ENCODE measurements at places on chromosomes 5 and 9.

DNA sequence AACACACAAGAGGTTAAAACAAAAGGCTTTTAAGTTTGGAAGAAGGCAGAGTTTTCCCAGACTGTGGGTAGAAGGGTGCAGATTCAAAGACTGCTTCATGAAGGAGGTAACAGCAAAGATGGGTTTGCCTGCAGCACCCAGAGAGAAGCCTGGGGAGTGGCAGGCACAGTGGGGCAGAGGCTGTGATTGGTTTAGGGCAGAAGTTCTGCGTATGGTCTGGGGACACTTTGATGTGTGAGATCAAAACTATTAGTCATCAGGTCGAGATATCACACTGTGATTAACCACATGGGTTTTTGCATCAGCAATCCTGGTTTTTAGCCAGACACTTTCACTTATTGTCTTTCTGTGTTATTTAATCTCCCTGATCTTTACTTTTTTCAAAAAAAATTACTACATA, 188.8 kb upstream of the GLRA1 start:
- DNase-seq, result peak; percentile 65

GRCh38 chr9:134221273-134222017, 57.1 kb upstream of the RNU6ATAC start:
- DNase-seq, result no peak

DNA sequence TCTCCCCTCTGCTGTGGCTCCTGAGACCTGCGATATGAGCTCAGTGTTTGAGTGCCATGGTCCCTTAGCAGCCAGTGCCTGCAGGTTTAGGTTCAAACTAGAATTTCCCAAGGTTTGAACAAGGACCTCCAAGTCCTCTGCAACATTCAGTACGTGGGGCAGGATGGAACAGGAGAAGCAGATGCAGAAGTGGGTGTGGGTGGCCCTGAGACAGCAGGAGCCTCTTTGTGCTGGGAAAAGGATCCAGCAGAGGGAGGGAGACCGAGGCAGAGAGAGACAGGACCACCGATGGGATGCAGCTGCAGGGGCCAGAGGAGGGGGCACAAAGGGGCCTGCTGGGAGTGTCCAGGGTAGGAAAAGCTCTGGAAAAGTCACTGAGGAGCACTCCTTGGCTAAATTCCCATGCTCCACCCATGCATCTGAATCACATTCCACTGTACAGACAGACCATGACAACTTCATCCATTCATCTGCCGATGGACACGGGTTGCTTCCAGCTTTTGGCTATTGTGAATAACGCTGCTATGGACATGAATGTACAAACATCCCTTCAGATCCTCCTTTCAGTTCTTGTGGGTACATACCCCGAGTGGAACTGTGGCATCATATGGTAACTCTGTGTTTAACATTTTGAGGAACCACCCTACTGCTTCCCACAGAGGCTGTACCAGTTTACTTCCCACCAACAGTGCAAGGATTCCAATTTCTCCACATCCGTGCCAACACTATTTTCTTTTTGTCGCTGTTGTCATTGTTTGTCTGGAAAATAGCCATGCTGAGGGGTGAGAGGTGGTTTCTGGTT, 26.7 kb upstream of the SUSD3 start:
- no peak for DNase-seq

DNA sequence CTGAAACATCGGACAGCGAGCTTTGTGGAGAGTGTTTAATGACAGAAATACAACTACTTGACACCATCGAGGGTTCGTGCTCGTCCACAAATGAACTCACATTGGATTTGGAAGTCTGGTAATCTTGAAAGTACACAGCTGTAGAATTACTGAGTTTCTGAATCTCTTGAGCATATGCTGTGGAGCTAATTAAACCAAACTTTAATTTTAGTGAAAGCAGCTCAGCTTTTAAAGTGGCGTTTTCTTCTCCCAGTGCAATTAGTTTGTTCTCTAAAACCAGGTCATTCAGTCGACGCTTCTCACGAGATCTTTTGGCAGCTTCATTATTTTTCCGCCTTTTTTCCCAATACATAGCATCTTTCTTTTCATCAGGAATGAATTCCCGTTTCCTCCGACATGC, 13.5 kb downstream of the NFIL3 start:
- no peak for DNase-seq

- no peak for DNase-seq
Observed at GRCh38 chr5:136516637-136517036, 151.3 kb upstream of the TRPC7 start.

DNA sequence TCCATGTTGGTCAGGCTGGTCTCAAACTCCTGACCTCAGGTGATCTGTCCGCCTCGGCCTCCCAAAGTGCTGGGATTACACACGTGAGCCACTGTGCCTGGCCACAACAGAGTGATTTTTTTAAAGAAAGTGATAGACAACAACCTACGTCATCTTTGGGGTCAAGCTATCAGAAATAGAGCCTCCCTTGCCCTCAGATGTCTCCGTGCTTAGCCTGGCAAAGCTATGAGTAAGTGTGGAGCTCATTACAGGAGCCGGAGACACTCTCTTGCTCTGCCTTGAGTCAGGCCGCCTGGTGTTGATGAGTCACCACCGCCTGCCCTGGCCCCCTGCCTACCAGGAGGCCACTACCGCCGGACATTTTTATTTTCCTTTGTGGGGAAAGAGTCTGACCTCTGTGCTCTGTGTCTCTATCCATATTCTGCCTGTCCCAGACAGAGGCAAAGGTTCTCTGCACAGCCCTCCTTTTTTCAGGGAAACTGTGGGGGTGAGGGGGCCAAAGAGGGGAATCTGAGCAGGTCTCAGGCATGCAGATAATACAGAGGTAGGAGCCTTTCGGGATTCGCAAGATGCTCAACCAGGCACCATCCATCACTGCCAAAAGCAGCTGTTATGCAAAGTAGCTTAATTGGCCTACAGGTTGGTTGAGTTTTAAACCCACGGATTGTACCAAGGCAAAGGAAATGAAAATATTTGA, 123.7 kb upstream of the CPEB4 start:
- DNase-seq, result no peak

DNA sequence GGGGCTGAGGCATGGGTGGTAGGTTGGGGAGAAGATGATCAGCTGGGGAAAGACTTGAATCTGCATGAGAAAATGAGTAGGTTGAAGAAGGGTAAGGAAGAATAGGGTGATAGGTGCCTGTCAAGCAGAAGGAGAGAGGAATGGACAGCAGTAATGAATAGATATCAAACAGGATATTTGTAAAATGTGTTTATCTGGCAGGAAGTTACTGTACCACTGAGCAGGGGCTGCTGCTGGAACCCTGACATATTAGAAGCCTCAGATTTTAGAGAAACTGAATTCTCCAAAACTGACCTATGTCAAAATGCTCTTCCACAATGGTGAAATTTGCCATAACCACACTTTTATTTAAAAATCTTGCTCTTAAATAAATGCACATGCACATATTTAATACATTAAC, 41.0 kb downstream of the CCDC192 start:
- no peak for DNase-seq

DNA sequence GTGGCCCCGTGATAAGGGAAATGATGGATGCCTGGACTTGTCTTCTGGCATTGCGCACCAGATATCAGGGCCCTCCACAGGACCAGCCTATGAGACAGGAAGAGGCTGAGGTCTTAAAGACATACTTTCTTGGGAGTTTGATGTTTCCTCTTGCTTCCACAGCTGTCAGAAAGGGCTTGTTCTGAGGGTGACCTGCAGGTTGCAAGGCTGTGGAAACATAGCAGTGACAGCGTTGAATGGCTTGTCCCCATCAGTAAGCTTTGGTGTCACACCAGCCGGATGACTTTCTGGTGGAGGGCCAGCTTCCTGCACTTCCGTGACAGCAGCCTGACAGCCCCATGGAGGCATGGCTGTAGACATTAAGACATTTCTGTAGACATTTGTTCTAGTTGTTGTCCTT, 143.2 kb downstream of the C9orf152 start:
- no peak for DNase-seq

DNA sequence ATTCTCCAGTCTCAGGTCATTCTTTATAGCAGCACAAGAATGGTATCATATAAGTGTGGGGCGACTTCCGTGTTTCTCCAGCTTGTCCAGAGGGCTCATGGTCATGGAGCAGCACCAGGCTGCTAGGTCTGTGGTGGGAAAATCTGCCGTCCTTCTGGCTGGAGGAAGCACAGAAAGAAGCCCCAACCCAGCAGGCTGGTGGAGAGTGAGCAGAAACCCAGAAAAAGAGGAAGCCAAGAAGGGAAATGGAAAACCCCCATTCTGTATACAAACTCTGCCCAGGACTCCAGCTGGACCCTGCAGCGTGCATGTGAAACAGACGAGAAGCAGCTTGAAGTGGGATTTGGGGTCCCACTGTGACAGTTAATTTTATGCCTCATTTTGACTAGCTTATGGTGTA, 34.3 kb upstream of the OLFM1 start:
- no peak for DNase-seq

- DNase-seq, result no peak
Observed at GRCh38 chr5:6770826-6771607, 57.8 kb downstream of the TENT4A start.

- DNase-seq, result no peak
Observed at GRCh38 chr5:88897748-88898147, 14.8 kb upstream of the MEF2C start.

DNA sequence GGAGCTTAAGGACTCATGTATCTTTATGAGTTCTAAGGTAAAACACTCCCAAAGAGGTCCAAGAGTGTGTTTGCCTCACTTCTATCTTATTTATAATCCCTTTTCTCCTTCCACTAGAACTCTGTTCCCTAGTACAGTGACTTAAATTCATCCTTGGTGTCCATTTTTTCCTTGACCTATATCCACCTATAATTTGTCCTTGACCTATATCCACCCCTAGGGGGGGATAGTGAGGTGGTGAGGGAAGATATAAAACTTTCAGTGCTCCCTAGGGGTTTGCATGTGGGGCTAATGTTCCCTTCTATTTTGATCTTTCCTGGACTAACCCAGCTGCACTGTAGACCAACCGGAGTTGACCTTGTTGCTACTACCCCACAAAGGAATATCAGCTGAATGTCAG, 83.5 kb upstream of the GNAQ start:
- DNase-seq, result peak; percentile 42

DNA sequence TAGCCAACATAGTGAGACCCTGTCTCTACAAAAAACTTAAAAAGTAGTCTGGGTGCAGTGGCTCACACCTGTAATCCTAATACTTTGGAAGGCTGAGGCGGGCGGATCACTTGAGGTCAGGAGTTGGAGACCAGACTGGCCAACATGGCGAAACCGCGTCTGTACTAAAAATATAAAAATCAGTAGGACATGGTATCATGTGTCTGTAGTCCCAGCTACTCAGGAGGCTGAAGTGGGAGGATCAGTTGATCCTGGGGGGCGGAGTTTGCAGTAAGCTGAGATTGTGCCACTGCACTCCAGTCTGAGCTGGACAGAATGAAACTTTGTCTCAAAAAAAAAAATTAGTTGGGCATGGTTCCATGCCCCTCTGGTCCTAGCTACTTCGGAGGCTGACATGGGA, 57.9 kb upstream of the MIER3 start:
- DNase-seq, result no peak

DNA sequence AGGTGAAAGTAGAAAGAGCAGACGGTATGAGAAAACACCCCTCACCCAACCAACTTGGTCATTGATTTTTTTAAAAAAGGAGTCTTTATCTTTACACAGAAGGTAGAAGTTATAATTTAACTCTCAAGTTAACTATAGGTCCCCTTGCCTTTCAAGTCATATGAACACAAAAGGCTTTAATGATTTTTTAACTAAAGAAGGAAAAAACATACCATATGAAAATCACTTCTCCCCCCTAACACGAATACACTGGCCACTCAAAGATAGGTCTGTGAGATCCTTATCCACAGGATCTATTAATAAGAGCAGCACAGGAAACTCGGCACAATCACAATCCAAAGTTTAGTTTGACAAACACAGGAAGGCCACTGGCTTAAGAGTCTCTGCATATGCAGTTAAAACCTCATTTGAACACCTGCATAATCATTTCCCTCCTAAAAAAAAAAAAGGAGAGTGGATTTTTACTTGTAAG, 138.0 kb downstream of the ENC1 start:
- DNase-seq, result no peak

GRCh38 chr5:86038566-86038965, 579.2 kb upstream of the COX7C start:
- DNase-seq, result no peak

DNA sequence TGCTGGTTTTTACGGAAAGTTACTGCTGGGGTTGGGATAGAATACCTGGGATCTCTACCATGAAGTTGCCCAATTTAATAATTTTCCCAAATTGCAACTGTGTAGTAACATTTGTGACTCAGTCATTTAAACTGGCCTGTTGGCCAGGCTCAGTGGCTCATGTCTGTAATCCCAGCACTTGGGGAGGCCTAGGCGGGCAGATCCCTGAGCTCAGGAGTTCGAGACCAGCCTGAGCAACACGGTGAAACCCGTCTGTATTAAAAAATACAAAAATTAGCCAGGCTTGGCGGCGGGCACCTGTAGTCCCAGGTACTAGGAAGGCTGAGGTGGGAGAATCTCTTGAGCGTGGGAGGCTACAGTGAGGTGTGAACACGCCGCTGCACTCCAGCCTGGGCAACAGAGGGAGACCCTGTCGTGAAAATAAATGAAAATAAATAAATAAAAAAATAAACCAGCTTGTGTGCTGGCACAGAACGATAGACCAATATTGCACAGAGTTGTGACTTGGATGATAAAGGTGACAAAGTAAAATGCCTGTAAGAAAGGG, 160.7 kb upstream of the ZNF608 start:
- no peak for DNase-seq

DNA sequence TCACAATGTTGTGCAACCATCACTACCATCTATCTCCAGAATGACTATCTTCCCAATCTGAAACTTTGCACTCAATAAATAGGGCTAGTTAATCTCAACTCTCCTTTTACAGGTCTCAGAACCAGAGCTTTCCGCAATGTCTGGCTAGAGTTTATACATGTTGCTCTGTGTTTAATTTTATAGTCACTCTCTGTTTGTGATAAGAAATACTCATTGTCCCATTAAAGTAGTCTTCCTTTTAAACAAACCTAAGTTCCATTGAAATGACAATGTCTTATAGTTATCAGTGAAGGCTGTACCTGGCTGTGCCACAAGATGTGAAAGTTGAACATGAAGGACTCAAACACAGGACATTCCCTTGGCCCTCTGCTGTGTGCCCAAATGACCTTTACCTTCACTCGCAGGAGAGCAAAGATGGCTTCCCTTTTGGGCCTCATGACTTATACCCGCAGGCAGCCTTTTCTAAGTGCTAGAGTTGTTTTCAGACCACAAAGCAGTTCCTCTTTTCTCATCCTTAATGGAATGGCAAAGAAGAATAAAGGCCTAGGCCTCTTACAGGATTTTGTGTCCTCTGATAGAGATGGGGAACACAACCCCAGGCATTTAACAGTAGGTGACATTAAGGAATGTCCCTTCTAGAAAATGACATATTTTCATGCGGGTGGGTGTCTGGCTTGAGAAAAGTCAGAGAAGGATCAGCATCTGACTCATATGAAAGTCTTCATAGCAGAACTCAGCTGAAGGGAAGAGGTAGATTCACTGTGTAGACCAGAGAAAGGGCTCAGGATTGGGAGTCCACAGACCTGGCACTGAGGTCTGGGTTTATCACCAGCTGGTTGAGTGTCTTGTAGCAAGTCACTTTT, 69.6 kb upstream of the ATP10B start:
- no peak for DNase-seq

GRCh38 chr5:157730900-157731271, 334 bp upstream of the THG1L start:
- no peak for DNase-seq

GRCh38 chr5:149125386-149125891, 15.9 kb upstream of the ABLIM3 start:
- DNase-seq, result no peak

- DNase-seq, result no peak
Observed at GRCh38 chr9:83280790-83281189, 217.8 kb upstream of the RASEF start.

GRCh38 chr5:38755181-38755580, 90.6 kb upstream of the OSMR start:
- DNase-seq, result no peak
